ENCODE measurements at places on chromosomes 2 and 18.

GRCh38 chr2:240431271-240431660 is 4.2 kb upstream of the GPC1 start:
- no peak for DNase-seq

GRCh38 chr2:39435741-39436591 is 1.1 kb downstream of the MAP4K3 start:
- no peak for DNase-seq

GRCh38 chr2:96961210-96961950 is 25.0 kb downstream of the FAM178B start:
- no peak for DNase-seq

GRCh38 chr2:237512774-237513466 is 25.9 kb downstream of the MLPH start:
- peak; percentile 41 for DNase-seq

DNA sequence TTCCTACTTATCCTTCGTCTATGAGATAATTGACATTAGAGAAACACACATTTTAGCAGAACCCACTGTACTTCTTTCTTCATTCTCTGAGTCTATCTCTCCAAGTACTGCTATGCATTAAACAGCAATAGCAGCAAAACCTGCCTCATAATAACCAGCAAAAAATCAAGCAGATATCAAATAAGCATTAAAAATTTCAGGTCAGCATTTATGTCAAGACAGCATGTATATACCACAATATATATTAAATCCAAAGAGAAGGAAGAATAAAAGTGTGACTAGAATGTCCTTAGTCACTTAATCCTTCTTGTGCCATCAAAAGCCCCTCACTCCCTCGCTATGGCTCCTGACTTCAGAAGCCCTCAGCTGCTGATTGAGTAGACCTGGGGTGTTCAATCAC is 131.3 kb downstream of the MGAT5 start:
- no peak for DNase-seq

Measured in stimulated activated CD8-positive, alpha-beta memory T cell treated with anti-CD3 and anti-CD28 coated beads, Interleukin-2, amount 100 ng/mL, for 1 hour (primary cell).